ENCODE measurements at places on chromosomes 12 and 14.

DNA sequence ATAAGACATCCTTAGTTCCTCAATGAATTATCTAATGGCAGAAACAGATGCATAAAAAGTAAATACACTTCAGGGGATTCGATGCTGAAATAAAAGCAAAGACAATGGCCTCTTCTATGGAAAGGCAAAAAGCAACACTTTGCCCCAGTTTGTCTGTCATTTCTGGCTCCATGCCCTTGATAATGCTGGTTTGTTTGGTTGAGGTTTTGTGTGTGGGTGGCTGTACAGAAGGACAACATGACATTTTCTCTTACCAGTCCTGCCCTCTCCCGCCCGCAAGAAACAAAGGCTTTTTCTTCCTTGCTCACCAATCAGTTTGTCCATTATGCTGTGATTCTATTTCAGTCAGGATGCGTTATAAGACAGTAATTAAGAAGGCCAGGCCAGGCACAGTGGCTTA, 18.1 kb upstream of the WDR89 start:
- no peak for DNase-seq

DNA sequence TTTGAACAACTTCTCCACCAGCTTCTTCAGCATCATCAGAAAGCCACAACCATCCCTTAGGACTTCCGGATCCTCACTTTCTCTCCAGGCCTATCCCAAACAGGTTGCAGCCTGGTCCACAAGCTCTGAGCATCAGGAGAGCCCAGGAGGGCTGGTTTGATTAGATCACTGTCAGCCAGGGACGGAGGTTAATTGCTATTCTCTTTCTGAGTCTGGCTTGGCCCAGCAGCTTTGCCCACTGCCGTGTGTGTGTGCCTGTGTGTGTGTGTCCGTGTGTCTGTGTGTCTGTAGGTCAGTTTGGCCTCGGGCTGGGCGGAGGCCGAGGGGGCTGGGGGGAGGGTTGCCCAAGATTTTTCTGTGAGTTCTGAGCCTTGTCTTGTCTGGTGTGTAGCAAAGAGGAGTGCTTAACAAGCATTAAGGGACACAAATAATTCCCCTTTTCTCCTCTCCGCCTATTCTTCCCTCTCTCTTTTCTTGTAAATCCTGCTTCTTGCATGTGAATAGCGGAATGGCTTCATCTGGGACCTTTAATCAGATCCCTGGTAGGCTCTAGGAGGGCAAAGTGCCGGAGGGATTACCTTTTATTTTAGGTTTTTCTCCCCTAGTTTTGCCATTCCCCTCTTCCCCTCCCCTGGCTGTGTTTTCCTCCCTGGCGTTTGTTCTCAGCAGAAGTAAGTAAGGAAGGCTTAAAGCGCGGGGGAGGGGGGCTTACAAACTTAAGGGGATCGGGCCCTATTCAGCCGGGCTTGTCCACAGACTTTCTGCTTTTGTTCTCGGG, 138.2 kb upstream of the LHX5 start:
- DNase-seq, result no peak

DNA sequence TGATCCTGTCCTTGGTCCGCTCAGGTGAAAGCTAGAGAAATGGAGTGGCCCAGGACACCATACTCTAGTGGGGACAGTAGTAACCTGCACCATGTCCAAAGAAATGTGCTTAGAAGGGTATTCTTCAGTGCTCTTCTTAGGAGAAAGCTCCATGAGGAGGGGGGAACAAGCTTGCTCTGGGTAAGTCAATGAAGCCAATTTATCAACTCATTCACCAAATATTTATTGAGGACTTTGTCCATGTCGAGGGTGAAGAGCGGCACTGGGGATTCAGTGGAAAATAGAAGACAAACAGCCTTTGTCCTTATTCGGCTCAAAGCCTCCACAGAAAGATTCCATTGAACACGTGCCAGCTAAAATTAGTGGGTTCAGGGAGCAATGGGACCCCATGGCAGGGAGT, 677.8 kb downstream of the BCL11B start:
- no peak for DNase-seq

DNA sequence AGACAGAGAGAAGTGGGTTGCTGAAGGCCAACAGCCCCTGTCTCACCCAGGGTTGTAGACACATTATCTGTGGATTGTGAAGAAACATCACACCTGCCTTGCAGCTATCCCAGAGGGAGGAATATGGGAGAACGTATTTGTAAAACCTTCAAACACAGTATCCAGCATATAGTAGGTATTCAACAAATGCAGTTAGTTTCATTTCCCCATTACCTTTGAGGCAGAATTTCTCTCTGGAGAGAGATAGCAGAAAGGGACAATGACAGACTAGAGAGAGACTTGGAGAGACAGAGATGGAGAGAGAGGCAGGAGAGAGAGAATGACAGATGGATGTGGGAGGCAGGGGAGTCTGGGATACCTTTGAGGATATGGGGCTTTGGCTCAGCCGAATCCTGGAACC, 62.0 kb downstream of the WSCD2 start:
- DNase-seq, result no peak

DNA sequence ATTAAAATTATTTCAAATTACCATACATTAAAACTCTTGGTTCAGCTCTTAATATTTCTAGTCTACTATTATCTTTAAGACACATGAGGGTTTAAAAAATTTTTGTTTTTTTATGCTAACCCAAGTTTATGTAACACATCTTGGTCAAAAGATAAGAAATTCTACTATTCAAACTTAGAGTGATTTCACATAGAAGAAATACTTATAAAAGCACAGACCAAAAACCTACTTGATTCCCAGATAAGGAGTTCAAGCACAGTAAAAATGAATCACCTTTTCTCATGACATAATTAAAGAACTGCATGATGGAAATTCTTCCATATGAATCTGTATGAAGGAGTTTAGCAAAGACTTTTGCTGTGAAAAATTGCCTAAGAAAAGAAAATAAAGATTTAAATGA, 13.9 kb downstream of the PPP2R3C start:
- DNase-seq, result no peak

- DNase-seq, result no peak
Measured at GRCh38 chr14:95385701-95386100, 66.0 kb upstream of the CLMN start.

GRCh38 chr14:66420251-66421006, 65.7 kb upstream of the CCDC196 start:
- DNase-seq, result no peak

DNA sequence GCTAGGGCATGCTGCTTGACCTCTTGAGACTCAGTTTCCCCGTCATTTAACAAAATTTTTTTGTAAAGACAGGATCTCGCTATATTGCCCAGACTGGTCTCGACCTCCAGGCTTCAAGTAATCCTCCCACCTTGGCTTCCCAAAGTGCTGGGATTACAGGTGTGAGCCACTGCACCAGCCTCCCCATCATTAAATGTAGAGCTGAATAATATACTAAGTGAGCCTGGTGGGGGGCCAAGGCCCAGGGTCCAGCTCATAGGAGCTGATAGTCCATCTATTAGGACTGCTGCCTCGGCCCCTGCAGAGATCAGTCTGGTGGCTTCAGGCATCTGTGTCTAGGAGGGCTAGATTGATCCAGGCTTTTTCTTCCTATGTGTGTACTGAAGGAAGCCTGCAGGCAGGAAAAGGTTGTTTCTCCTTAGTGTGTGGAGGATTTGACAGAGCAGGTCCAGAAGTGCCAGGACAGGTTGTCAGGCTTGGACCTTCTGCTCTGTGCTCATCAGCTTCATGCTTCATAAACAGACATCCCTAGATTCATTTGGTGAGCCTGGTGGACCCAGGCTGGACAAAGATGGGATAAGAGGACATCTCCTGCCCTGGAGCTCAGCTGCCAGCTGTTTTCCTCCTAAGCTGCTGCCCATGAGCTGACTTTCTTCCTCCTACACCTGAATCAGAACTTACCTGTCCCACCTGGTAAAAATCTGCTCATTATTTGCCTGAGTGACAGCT, 135.4 kb downstream of the ZFP36L1 start:
- no peak for DNase-seq

- no peak for DNase-seq
Measured at GRCh38 chr12:97639702-97640101, 177.1 kb downstream of the RMST start.

Measured in fibroblast of skin of left biceps (primary cell).